Activated CD4-positive, CD25-positive, alpha-beta regulatory T cell (primary cell): ENCODE measurements at places on chromosomes 1 and 21.

DNA sequence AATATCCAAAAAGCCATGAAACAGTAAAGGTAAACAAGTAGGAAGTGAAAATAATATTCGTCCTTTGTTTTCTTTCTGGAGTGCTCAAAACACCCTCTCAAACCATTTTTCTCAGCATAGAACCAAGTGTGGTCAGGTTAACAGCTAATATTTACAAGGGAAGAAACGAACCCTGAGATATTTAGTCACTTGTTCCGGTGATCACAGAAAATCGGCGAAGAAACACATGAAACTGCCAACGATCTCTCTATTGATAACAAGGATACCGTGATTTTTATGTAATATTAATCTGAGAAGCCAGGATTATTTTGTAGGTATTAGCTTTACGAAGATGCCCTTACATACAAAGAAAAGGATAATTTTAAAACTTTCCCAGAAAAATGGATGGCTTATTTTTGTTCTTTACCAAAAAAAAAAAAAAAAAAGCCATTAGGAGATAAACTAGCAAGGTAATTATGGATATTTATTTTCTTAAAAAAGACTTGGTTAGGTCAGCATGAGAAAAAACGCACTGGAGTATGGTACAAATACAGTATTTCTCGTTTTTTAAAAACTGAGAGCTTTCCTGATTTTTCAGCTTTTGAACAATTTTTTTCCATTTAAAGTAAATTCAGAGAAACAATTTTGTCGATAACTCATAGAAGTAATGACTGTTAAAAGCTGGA, 107.3 kb upstream of the HNRNPU start:
- DNase-seq, result no peak

DNA sequence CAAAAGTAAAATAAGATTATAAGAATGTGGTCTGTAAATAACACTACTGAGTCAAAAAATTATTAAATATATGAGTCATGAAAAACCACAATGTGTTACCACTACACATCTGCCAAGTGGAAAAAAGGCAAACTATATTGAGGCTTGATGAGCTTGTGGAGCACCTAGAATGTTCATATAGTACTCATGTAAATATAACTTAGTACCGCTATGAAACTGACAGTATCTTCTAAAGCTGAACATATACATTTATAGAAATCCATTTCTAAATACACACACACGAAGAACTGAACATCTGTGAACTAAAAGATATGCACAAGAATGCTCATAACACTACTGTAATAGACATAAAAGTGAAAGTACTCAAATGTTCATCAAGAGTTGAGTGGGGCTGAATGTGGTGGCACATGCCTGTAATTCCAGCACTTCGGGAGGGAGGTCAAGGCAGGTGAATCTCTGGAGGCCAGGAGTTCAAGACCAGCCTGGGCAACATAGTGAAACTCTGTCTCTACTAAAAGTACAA, 18.5 kb upstream of the GBP3 start:
- no peak for DNase-seq

GRCh38 chr21:34110594-34111202, 37.3 kb downstream of the MRPS6 start:
- DNase-seq, result no peak

GRCh38 chr1:228001738-228002535, 4.9 kb upstream of the WNT3A start:
- DNase-seq, result no peak

DNA sequence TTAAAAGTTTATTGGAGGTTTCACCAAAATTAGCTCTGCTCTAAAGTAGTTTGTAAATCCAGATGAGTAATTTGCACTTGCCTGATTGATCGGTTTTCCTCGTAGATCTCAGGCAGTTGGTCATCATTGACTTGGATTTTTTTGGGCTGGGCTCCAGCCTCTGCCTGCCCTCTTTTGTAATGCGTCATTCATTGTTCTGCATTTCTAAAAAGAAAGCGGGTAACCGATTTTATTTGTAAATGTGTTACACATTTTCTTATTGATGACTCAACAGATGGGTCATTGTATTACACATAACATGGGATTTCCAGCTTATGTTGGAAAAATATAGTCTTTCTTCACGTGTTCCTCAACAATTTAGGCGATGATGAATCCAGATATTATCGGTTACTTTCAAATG, 5.5 kb downstream of the ETS2 start:
- DNase-seq, result no peak

DNA sequence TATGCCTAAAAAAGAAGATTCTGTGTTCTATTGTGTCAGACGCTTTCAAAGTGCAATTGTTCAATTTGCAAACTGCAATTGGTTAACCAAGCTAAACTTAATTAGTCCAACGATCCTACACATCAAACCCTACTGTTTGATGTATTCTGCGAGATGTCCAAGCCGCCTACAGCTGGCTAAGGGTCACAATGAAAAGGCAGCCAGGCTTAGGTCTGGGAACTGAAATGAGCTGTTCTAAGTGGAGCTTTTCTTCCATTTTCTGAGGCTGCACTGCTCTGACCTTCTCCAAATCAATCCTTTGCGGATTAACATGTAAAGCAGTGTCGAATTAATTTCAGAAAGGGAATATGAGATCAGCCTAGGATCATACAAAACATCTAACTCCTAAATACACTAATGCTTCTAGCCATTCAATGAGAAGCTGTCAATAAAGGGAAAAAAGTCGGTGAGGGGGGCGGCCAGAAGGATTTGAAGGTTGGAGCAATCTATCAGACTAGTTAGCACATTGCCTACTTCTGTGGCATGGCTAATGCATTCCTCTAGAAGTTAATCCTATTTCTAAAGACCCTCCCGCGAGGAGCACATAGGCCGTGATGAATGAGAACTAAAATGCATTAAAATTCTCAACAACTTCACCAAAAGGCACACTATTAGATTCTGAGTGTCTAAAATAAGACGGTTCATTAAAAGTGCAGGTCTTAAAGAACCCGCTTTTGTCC, 119.0 kb downstream of the SIM2 start:
- no peak for DNase-seq

DNA sequence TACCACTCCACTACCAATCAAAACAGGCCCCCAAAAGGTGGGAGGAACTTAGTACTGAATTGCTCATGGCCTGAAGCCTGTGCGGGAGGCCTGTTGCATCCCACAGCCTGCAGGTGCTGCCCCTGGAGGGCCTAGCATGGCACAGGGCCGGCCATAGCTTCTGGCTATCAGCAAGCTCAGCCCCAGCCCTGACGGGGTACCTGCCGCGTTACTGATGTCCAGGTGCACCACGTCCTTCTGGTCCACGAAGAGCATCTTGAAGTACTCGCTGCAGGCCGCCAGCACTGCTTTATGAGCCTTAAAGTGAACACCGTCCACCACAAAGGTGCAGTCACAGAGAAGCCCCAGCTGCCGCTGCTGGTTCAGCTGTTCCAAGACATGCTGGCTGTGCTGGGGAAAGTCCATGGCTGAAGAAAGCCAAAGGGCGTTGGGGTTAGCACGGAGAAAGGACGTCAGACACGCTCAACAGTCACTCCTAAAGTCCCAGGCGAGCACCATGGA, 27.8 kb downstream of the ZBTB17 start:
- DNase-seq, result no peak

DNA sequence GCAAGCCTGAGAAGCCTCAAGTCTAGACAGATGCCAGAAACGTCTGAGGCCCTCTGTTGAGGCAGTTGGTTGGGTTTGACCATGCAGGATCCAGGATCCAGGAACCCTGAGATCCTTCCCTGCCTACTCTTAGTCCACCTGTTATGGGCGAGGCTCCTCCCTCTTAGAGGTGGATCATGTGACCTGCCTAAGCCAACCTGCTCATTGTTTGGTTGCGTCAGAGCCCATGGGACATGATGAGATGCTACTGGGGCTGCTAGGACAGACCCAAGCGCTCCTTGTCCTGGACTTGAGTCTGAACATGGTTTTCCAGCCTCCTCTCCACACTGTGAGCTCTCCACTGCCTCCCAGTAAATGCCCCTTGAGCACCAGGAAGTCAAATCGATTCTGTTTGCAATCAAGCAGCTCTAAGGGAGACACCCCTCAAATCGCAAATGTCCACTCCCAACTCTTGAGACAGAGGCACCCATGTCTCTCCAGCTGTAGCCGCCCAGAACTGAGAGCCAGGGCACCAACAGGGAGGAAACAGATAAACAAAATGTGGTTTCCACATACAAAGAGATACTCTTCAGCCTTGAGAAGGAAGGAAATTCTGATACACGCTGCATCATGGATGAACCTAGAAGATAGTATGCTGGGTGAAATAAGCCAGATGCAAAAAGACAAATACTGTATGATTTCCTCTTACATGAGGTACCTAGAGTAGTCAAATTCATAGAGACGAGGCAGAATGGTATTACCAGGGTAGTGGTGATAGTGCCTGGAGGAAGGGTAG, 31.7 kb upstream of the WNT4 start:
- DNase-seq, result no peak

DNA sequence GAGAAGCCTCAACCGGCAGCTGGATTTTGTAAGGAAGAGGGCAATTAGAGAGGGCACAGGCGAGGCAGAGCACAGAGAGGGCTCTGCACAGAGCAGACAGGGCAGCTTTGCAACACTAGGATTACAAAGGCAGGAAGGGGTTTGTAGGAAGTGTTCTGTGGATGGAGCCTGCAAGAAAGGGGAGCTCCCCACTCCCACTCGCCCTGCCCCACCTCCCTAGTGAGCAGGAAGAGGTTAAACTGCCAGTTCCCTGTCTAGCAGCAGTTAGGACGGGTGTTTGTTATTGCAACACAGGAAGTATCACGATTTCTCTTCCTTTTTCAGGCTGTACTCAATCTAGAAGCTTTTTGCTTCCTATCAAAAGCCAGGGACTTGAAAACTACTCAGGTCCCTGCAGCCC, 63.3 kb upstream of the LRRC8D start:
- DNase-seq, result no peak

DNA sequence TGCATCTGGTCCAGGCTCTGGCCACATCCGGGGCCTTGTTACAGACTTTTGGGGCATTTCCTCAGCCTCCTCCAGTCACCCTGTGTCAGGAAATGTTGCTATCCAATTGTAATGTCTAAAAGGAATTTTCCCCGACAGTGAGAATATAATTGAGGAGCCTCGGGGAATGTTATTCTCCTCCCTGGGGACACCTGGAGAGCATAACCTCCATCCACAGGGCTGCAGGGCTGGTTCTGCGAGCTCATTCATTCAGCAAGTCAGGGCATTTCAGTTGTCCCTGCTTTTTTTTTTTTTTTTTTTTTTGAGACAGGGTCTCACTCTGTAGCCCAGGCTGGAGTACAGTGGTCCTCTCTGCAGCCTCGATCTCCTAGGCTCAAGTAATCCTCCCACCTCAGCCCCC, 72.6 kb downstream of the MDM4 start:
- no peak for DNase-seq

- DNase-seq, result no peak
Observed at GRCh38 chr1:160046494-160047110, 14.8 kb upstream of the PIGM start.

DNA sequence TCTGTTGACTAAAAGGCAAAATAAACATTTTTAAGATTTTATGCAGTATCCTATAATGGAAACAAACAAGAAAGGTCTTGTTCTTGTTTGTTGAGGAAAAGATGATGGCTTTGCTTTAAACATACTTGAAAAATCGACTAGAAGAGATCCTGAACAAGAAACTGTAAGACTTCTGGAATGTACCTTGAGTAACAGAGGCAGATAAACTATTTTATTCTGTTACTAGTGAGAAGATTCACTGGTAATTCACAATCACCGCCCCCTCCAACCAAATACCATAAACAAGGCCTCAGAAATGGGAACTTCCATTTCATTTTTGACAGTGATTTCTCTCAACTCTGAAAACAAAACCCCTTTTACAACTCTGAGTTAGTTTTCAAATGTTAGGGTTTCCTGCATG, 18.1 kb downstream of the TSEN15 start:
- no peak for DNase-seq

- no peak for DNase-seq
Observed at GRCh38 chr1:204685236-204686006, at the start of gene LRRN2. Gene LRRN2 (minus strand): TSS chr1:204685738. CDS start chr1:204619992, 65,746 bp downstream.

DNA sequence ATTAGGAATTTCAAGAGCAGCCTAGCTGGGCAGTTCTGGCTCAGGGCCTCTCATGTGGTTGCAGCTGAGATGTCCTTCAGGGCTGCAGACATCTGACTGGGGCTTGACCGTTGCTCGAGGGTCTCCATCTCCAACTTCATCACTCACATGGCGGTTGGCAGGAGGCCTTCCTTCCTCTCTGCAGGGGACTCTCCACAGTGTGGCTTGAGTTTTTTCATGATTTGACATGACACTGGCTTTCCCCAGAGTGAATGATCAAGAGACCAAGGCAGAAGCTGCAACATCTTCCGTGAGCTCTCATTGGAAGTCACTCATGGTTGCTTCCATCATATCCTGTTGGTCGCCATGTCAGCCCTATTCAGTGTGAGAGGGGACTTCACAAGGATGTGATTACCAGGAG, 74.6 kb downstream of the RUNX3 start:
- DNase-seq, result no peak

- no peak for DNase-seq
Observed at GRCh38 chr1:239733995-239734394, 347.6 kb downstream of the CHRM3 start.
